ENCODE measurements at places on chromosomes 5 and 9.

GRCh38 chr9:113933671-113934070, 57.6 kb downstream of the ZNF618 start:
- DNase-seq: no peak

- DNase-seq: no peak
Observed at GRCh38 chr5:138926688-138927448, 51.7 kb upstream of the LRRTM2 start.

- no peak for DNase-seq
Observed at GRCh38 chr5:52864884-52865283, 77.2 kb downstream of the ITGA1 start.

- no peak for DNase-seq
Observed at GRCh38 chr9:27566118-27566517, 7.2 kb downstream of the C9orf72 start.

DNA sequence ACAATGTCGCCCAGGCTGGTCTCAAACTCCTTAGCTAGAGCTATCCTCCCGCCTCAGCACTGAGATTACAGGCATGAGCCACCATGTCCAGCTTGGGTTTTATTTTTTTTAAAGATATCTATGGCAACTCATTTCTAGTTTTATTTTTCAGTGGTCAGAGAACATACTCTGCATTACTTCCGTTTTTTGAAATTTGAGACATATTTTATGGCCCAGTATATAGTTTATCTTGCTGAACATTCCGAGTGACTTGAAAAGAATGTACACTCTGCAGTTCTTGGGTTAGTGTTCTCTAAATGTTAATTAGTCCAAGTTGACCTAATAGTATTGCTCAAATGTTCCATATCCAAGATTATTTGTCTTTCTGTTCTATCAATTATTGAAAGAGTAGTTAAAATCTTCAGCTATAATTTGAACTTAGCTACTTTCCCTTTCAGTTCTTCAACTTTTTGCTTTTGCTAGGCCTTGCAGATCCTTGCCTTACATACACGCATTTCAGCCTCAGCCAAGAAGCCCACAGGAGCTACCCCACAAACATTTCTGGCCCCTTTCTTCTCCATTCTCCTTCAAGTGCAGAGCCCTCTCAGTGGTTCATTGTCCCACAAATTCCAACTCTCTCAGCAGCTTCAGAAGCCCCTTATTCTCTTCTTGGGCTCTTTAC, 22.3 kb upstream of the SNAPC3 start:
- no peak for DNase-seq

Measured in hematopoietic multipotent progenitor cell treated with erythropoietin and hydrocortisone succinate and interleukin-3 and kit ligand, for 8 days (in vitro differentiated cells).